ENCODE measurements at places on chromosomes 11 and 22. TPM values are rescaled to one million over a fixed set of nuclear protein-coding genes. Genes with fewer than 3 reads are reported as not detected.

- DNase-seq = no peak
Measured at GRCh38 chr22:20450551-20450906, 12.9 kb upstream of the SCARF2 start.

- no peak for DNase-seq
Measured at GRCh38 chr11:74694136-74694930, 36.9 kb downstream of the CHRDL2 start.

GRCh38 chr11:86816251-86816726, 15.9 kb downstream of the PRSS23 start:
- DNase-seq = no peak

DNA sequence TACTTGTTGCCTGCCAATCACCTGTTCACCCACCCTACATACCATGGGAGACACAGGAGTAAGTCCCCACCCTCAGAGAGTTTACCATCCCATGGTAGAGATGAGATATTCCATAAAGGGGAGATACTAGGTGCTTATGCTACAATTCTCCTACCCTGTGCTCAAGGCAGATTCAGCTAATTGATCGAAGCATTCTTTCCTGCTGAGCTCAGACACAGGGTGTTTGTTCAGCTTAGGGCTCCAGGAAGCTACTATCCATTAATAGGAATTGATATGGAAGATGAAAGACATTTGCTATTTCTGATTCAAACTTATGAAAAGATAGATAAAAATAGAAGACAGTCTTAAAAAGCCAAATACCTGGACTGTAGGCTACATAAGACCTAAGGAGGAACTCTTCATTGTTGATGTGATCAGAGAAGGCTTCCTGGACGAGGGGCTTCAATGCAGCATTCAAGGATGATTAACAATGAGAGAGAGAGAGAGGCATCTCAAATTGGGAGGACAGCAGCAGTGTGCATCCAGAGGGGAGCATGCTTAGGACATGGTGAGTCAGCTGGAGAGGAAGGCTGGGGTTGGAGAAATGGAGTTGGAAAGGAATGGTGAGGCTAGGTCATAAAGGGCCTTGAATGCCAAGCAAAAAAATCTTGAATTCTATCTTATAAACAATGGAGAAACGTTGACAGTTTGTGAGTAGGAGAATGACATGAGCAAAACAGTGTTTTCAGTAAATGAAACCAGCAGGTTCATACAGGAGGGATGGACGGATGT, 15.0 kb downstream of the SYT13 start:
- no peak for DNase-seq

DNA sequence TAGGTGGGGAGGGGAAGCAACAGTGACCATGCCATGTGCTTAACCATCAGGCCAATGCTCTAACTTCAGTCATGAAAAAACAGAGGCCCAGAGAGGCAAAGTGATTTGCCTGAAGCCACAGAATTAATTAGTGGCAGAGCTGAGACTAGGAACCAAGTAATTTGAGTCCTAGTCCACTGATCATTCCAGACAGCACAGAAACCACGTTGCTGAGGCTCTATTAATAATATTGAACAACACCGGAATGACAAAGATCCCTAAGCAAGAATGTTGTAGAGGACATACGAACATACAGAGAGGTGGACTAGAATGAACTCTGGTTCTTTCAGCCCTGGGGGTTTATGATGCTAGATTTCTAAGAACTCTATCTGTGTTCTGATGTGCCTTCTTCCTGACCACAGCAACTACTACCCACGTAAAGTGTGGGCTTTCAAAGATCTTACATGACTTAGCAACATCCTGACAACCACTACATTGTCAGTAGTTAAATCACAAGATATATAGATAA, 92.3 kb downstream of the GAB2 start:
- no peak for DNase-seq

GRCh38 chr11:75194147-75194546, 43.2 kb downstream of the SLCO2B1 start:
- no peak for DNase-seq

CRYBB3 gene
- total RNA-seq = not detected
